ENCODE measurements at places on chromosomes 2 and 18.

GRCh38 chr2:11312770-11313471 lies 31.5 kb downstream of the ROCK2 start:
- no peak for DNase-seq

- DNase-seq: no peak
Measured at GRCh38 chr18:43108882-43109281, 6.6 kb downstream of the RIT2 start.

DNA sequence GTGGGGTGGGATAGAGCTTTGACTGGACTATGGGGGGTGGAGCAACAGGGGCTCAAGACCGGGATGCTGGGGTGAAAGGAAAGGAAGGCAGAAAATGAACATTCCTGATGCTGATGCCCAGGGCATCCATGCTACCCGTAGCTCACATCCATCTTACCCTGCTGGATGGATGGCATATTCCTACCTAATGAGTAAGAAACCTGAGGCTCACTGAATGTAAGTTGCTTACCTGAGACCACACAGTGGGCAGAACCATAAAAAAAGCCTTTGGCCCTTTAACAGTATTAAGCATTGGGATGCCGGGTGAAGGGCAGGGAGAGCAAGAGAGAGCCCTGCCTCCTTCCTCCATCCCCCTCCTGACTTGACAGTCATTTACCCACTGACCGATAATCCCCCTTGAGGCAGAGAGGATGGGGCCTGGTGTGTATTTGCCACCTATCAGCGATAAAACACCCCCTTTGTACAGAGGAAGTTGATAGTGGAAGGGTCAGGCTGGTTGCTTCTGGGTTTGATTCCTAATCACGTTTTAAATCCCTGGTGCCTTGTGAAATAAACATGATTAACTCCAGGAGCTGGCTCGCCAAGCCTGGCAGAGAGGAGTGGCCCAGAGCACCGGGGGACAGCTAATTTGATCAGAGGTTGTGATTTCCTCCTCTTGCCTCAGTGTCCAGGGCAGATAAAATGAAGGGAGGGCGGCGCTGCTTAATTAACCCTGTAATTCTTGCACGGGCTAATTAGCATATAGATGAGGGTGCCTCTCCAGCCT lies 105.9 kb upstream of the HS6ST1 start:
- no peak for DNase-seq

- no peak for DNase-seq
Measured at GRCh38 chr2:39476524-39476923, 39.4 kb upstream of the MAP4K3 start.
